Kasumi-1 (cell line): ENCODE measurements at places on chromosomes 1 and 21.

- DNase-seq: no peak
Observed at GRCh38 chr1:186740324-186740723, 60.1 kb upstream of the PTGS2 start.

DNA sequence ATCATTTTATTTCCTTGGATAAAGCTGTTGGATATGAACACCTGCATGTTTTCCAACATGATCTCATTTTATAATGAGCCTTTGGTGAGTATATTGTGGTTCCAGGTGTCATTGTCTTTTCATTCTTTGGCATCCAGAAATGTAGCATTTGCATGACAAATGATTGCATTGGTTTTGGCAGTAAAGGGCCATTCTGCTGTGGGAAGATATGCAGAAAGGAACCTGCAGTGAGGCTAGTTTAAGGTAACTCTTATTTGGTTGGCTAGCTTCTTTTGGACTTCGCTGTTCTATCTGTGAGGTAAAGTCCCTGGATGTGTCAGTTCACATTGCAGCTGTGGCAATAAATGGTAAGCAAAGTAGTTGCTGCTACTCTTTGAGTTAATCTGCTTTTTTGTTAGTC lies 343.0 kb downstream of the AMY1C start:
- no peak for DNase-seq

DNA sequence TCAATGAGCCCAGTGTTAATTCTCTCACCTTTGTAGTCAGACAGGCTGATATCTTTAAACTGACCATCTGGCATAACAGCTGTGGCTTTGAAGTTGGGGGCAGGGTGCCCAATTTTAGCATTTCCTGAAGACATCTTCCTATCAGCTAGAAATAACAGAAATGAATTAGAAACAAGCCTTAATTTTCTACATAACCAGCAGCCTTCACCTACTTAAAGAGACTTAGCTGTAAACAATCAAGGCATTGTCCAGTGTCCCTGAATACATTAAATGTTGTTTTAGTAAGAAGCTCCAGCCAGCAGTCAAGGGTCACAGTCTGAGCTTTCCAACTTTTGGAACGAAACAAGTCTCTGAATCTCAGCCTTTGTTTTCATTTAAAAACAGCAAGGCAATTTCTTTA lies 2.8 kb downstream of the PRDX1 start:
- DNase-seq: no peak

- no peak for DNase-seq
Observed at GRCh38 chr1:201017828-201018163, 5.7 kb downstream of the KIF21B start.

DNA sequence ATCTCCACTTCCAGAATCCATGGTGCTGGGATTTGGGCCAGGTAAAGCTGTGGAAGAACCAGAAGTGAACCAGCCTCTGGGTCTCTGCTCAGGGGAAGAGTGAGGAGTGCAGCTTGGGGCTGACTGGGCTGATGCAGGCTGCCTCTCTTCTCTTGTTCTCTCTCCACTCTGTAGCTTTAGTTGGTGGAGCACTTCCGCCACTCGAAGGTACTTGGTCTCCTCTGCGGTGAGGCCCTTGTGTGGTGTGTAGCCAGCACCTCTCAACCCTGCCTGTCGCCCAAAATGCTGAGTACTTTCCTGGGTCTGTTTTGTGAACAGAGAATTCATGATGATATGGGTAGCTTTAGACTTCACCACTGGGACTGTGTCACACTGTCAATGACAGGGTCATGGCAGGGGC lies 63.2 kb downstream of the URB2 start:
- DNase-seq: no peak

DNA sequence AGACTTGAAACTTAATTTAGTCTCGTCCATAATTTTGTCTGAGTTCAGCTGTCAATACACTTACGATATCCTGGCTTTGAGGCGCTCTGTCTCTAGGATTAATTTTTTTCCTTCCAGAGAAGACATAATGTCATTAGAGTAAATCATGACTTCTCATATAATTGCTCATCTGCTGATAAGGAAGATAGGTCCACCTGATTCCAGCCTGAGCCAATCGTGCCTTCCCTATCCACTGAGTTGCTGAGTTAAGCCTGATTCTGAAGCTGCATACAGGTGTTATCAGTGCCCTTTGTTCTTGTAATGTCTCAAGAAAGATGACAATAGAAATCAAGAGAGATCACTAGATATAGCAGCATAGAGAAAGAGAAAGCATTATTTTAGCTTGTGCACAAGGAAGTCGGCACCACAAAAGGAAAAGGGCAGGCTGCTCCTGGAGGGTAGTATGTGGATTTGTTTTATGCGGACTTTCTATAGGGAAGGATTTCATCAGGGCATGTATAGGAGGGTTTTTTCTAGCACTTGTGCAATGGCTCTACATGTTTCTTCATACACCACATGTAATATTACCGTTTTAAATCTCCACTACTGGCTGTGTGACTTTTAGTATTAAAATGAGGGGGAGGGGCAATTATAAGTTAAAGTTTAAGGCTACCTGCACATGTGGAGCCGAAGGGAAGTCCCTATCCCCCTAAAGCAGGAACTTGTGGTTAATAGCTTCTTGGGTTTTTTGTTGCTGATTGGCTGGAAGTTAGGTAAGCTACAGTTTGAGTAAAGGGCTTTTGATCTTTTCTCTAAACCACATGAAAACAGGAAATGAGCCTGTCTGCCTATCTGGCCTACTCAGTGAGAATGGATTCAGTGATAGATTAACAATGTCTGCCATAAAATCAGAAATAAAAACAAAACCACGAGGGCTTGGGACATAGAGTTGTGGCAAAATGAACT lies 133.4 kb downstream of the PLPPR5 start:
- peak; percentile 91 for DNase-seq

- no peak for DNase-seq
Observed at GRCh38 chr1:223642237-223642636, 23.3 kb downstream of the CAPN8 start.

- no peak for DNase-seq
Observed at GRCh38 chr21:28522014-28522799, 470.5 kb downstream of the LTN1 start.

DNA sequence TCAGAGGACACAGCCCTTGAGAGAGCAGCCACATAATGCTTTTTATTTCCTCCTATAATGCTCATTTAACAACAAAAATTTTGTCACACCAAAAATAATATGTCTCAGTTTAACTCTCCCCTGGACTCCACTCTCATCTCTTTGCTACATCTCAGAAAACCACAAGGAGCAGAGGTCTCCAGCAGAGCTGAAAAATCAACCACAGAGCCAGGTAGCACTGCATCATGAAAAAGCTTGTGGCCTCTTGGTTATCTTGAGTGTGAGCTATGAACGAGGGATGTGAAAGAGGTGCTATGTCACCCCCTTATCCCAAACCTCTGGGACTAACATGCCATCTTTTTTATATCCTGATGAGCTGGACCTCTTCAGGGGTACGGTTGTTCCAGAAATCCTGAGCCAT lies 44.4 kb downstream of the KCNH1 start:
- no peak for DNase-seq
